Gastroesophageal sphincter (tissue), 4 donors: ENCODE measurements at places on chromosomes 5 and 9.

DNA sequence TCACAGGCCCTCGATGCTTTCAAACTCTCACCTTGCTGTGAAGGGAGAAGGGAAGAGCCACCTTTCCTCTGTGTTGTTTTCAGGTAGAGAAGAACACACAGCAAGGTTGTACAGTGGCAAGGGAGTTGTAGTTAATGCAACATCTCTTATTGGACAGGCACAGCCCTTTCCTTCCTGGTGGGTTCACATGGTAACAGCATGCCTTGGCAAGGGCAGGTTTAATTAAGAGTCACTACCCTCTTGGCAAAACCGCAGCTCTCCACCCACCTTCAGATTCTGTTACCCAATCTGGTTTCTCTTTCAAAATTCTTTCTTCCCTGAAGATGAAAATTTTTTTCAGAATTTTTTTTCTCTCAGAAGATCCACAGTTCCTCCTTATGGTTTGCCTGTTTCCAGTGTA lies 253.1 kb downstream of the TLR4 start:
- ATAC-seq = no peak

GRCh38 chr9:95879591-95879990 lies 4.1 kb downstream of the ERCC6L2 start:
- ATAC-seq = no peak

GRCh38 chr5:154189256-154189818 lies 1.2 kb upstream of the GALNT10 start:
- ATAC-seq = no peak

DNA sequence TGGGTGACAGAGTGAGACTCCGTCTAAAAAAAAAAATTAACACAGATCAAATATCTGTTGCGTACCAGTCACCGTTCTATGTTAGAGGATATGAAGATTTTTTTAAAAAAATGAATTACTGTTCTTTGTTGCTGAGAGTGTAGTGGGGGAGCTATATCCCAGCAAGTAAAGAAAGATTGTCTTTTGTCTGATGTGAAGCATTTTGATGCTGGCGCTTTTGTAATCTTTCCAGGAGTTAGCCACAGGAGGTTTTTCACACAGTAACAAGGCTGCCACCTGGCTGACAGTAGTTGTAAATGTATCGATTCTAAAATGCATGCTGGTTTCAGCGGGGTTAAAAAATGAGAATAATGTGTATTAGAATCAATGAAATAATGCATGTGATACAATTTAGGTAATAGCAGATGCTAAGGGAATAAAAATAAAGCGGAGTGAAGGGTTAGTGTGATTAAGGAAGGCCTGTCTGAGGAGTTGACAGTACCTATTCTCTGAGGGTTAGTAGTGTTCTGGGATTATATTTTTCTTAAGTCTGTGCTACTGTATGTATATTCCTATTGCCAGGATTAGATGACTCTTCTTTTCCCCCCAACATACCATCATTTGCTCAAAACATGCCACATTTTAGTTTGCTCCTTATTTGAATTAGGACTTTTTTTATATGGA lies 3.4 kb downstream of the LMNB1 start:
- ATAC-seq = no peak

DNA sequence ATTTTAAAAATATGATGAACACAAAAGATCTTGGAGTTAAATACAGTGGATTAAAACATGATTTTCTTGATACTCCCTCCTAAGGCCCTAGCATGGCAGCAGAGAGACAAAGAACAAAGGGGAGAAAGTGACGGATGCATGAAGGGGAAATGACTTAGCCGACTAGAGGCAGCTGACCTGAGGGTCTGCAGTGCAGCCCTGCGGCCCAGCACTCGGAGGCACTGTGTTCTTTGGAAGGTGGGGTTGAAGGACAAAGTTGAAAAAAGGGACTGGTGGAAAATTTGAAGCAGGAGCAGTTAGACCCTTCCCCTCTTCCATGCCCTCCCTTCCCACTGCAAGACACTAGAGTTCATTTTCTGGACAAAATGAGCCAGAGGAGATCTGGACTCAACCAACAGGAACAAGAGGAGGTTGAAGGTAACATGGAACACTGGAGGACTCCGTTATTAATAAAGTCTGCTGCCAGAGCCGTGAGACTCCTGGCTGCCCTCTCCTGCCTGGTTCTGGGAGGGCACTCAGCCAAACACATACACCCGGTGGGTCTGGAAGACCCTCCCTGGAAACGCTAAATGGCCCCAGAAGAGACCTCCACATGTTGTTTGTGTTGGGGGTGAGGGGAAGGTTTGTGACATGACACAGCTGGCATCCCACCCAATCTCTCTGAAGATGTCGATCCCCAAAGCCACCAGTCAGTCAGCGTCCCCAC lies 98.1 kb downstream of the JMY start:
- no peak for ATAC-seq

DNA sequence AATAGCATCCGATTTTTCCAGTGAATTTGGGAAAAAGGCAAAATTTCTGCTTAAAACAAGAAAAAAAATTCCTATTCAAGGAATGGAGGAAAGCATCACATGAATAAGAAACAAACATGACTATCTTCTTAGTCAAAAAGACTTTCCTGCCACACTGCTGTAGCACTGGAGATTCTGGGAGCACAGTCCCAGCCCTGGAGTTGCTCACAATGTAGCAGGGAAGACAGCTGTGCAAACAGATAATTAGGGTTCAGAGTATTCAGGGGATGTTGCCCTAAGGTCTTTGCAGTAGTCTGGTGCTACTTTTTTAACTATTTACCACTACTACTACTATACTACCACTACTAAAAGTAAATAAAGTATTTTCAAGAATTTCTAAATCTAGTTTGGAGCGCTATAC lies 86.5 kb downstream of the BNC2 start:
- ATAC-seq = no peak

DNA sequence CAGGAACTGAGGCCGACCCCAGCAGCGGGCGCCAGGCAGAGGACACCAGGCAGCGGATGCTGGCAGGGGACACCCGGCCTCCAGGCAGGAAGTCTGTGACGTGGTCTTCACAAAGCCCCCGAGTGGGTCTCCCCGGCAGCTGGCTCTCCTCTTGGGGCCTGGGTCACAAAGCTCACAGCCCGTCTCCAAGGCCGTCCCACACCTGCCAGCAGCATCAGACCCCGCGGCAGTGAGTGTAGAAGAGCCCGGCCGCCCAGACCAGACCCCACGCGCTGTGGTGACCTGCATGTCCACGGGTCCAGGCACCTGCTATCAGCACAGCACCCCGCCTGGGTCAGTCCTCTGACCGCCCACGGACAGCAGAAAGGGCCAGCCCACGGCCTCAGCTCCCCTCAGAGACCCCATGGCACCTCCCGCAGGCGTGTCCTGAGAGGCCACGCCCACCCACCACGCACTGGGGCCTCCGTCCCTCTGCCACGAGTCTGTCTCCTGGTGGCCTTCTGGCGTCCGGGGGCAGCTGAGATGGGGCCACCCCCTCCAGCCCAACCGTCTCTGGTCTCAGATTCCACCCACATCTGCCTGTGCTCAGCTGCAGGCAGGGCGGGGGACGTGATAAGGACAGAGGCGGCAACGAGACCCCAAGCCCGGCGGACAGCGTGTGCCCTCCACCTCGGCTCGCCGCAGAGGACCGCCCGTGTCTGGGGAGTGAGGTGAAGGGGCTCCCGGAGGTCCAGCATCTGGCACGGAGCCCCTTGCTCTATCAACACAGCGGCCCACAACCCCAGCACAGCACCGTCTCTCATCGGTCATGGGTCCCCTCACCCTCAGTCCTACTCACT lies 34.2 kb downstream of the EXD3 start:
- ATAC-seq = no peak

- no peak for ATAC-seq
Measured at GRCh38 chr5:136133922-136134379, 1.3 kb downstream of the SMAD5 start.

DNA sequence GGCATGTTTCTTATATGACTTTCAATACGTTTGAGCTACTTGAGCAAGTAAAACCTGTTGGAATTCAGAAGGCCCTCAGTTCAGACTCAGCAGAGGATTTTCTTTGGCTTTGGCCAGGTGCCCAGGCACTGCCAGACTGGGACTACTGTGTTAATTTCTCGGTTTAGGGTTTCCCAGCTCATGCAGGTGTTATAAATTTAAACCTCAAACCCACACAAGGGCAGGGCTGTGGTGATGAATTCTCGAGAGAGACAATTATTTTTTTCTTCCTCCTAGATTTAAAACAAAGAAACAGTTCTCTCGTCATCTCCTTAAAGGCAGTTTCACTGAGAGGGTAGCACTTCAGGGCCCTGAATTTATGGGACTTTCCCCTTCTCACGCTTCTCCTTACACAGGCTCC lies 406.0 kb upstream of the PIK3R1 start:
- ATAC-seq = no peak

GRCh38 chr5:142303565-142303964 lies 21.3 kb downstream of the SPRY4 start:
- no peak for ATAC-seq

DNA sequence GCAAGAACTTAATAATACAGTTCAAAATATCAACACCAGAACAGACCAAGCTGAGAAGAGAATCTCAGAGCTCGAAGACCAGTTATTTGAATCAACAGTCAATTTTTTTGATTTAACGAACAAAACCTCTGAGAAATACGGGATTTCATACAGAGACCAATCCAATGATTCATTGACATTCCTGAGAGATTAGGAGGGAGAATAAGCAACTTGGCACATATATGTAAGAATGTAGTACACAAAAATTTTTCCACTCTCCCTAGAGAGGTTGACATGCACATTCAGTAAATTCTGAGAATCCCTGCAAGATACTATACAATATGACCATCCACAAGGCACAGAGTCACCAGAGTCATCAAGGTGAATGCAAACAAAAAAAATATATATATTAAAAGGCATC lies 1577.3 kb upstream of the C9orf72 start:
- ATAC-seq = no peak

DNA sequence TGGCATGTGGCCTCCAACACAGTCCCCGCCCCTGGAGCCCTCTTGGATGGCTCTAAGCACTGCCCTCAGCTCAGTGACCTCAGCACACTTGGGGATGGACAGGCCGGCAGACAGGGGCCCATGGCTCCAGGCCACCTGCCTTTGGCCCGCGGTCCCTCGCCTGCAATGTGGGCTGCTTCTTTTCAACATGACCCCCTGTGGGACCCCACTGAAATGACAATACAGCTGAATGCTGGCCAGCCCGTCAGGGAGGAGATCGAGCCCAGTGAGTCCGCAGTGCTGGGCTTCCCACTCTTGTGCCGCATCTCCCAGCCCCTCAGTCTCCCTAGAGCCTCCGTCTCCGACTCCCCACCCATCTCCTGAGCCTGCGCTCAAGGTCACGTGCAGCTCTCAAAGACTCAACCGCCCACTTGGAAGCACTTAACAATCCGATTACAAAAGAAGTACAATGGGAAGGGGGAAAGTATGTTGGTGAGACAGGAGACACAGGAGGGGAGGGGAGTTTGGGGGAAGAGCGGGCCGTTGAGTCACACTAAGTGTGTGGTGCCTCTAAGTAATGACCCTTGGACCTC lies 238.9 kb downstream of the HSPA4 start:
- no peak for ATAC-seq

DNA sequence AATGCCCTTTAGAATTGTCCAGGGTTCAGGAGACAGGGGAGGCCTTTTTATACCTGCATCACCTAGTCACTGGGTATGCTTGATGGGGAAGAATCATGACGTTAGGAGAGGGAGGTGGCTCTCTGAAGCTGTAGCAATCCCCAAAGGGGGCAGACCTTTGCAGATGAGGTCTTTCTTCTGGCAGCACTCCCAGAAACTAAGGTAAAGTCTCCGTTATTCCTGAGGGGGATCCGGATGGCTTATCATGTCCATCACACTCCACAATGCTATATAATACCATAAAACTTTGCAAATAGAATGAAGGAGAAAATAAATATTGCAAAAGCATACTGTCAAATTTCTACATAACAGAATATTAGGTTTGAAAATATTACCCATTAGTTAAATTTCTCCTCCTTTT lies 21.5 kb upstream of the CAST start:
- ATAC-seq = no peak

GRCh38 chr9:80796632-80797031 lies 892.7 kb downstream of the TLE1 start:
- no peak for ATAC-seq

GRCh38 chr9:114935119-114935518 lies 4.7 kb upstream of the TNFSF8 start:
- no peak for ATAC-seq

GRCh38 chr9:114310471-114311450 lies 12.1 kb upstream of the ORM1 start:
- ATAC-seq = no peak

- ATAC-seq = no peak
Measured at GRCh38 chr9:110049699-110050450, 158.1 kb downstream of the C9orf152 start.

- no peak for ATAC-seq
Measured at GRCh38 chr5:14156290-14156649, 13.1 kb downstream of the TRIO start.

DNA sequence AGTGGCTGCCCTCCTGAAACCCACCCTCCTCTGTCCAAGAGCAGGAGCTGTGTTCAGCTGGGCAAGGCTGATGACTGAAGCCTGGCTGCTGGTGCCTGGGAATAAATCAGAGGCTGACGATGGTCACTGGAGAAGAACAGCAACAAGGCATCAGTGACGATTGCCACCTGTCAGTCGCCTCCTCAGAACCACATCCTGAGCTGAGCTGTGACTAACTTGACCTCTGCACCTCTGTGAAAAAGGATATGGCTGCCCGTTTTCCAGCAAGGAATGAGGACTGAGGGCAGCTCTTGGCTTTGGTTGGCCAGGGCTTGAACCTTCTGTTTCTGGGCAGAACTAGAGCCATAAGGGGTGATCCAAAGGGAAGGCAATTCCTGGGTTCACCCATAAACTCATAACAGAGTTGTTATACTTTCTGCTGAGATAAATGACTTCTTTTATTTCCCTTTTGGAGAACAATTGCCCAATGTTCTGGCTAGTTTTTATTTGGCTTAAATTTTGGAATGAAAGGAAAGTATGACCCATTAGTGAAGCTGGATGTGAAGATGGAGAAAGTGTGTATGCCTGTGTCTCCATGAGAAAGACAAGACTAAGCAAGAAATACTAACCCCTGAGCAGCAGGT lies 40.1 kb downstream of the TRIP13 start:
- ATAC-seq = peak; percentile 85

- ATAC-seq = no peak
Measured at GRCh38 chr9:12415361-12415760, 277.8 kb upstream of the TYRP1 start.

GRCh38 chr9:84617411-84618029 lies 52.0 kb upstream of the NTRK2 start:
- no peak for ATAC-seq

DNA sequence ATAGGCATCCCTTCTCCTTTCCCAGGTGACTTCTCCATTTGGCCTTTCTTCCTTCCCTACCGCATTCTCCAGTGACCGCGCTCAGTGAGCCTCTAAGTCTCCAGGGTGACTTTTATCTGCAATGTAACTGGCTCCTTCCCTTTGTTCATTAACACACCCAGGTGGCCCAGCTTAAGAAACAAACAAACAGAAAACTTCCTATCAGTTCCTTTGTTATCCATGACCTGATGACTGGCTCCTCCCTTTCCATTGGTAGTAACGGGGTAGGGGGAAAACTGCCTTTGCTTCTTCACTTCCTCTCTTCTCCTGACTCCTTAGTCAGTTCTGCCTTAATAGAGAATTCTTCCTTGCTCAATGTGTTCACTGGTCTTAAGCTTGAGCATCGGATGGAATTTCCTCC lies 7.0 kb upstream of the SH3GL2 start:
- no peak for ATAC-seq
